ENCODE measurements at places on chromosomes 11 and 22. TPM values are rescaled to one million over a fixed set of nuclear protein-coding genes. Genes with fewer than 3 reads are reported as not detected.

APOBEC3F gene
- 1.2 TPM for total RNA-seq

CHADL gene
- 3.7 TPM for total RNA-seq

TMEM179B gene
- 18.5 TPM for total RNA-seq

OR52H1 gene
- total RNA-seq: 0.69 TPM

APOL4 gene
- total RNA-seq: 14.3 TPM

C22orf42 gene
- 24.7 TPM for total RNA-seq

SLC6A5 gene
- total RNA-seq: 0.23 TPM

SH3BP1 gene
- 0.92 TPM for total RNA-seq

KDELR3 gene
- total RNA-seq: 1.2 TPM

DDX25 gene
- 24.9 TPM for total RNA-seq

PKP3 gene
- 0.69 TPM for total RNA-seq

TMEM151A gene
- total RNA-seq: 23.5 TPM

CADM1 gene
- total RNA-seq: 366 TPM

CACNA1I gene
- total RNA-seq: 7.2 TPM

MS4A12 gene
- not detected for total RNA-seq

ARHGAP20 gene
- 27.2 TPM for total RNA-seq

PRR33 gene
- total RNA-seq: not detected

SLC22A12 gene
- total RNA-seq: not detected

BCO2 gene
- 21.0 TPM for total RNA-seq

MFRP gene
- 0.23 TPM for total RNA-seq

GNAZ gene
- 120 TPM for total RNA-seq

WNT11 gene
- 0.69 TPM for total RNA-seq

MMP27 gene
- total RNA-seq: not detected

TBX1 gene
- total RNA-seq: not detected

CRYAB gene
- total RNA-seq: 8.5 TPM

MMP1 gene
- not detected for total RNA-seq

CCDC117 gene
- 23.3 TPM for total RNA-seq

RFPL1 gene
- total RNA-seq: not detected

DUSP8 gene
- total RNA-seq: 8.8 TPM

TSSK2 gene
- not detected for total RNA-seq

PGR gene
- total RNA-seq: 0.46 TPM

CCDC188 gene
- 1.2 TPM for total RNA-seq

CRYBB2 gene
- total RNA-seq: not detected

TRIM6 gene
- 1.2 TPM for total RNA-seq

UPK2 gene
- not detected for total RNA-seq

PHETA2 gene
- 3.5 TPM for total RNA-seq

TRIM29 gene
- 0.46 TPM for total RNA-seq

Data from diencephalon (tissue), 1 donor.